ENCODE measurements at places on chromosomes 5 and 9.

DNA sequence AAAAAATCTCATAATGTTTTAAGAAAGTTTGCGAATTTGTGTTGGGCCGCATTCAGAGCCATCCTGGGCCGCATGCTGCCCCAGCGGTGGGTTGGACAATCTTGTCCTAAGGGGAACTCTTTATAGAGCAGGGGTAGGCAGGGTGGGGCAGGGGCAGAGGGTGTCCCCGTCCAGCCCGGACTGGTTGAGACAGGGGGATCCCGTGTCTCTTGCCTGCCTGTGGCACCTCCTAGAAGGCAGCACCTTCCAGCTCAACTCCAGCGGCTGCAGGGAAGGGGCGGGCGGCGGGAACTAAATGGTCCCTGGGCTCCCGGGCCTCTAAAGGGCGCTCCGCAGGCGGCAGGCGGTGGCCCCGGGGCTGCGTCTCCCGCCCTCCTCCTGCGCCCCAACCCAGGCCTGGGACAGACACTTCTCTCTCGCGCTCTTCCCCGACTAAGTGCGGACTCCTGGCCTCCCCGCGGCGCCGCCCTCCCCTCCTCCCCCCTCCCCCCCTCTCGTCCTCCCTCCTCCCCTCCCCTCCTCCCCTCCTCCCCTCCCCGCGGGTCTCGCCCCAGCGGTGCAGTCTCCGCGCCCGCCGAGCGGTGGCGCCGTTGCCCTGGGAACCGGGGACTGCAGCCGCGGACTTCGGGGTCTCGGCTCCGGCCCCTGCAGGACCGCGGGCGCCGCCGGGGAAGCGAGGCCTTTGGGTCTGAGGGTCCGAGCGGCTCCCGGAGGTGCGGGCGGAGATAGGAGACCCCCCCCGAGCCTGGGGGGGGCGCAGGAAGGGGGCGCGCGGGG, 132.6 kb downstream of the MRPL36 start:
- DNase-seq: no peak

DNA sequence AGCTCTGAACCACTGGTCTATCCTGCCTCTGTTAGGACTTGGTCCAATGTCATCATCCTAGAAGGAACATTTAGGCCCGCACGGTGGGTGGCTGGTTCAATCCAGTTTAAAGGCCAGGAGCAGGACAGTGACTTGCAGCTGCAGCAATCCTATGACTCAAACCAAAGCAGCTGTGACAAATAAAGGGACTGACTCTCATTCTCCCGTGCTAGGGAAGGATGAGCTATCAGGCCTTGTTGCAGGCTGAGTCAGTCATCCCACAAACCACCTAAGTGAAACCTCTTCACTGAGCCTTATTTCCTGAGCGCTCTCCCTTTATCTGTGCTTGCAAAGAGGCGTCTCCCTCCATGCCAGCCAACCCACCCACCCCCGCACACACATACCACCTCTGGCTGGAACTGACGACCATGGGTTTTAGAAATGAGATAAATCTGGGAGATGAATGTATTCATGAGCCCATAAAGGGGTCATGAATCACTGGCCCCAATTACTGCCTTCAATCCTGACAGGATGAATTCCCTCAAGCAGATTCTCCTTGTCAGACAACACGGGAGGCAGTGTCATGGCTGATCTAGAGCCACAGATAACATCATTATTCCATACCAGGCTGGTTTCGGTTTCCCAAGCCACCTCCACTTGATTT, 93.4 kb downstream of the KCNIP1 start:
- DNase-seq: no peak

GRCh38 chr5:6556089-6556801, 76.6 kb downstream of the NSUN2 start:
- no peak for DNase-seq

GRCh38 chr9:115050002-115050490, 67.9 kb downstream of the TNC start:
- no peak for DNase-seq

DNA sequence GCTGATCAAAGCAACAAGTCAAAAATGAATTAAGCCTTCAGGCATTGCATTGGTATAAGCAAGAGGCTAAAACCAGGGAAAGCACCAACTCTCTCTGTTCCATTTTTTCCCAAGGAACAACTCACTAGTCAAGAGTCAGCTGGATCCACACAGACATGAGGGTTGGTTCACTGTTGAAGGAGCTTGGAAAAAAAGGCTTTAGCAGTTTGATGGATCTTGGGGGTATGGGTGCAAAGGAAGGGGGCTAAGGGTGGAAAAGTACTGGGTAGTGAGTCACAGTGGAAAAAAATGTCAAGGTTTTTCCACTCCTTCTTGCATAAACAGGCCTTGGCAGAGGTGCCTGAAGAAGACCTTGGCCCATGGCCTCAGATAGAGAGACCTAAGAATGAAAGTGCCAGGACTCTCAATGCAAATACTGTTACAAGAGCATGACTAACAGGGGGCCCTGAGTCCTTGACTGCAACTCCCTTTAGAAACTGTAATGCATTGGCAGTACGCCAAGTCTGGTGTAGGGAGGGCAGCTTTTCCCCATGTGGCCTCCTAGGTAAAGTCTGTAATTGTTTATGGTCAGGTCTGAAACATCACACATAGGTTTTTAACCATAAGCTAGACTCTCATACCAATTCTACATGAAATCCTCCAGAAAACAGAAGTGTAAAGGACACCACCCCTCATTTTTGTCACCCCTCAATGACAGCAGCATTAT, 23.7 kb downstream of the ACTL7A start:
- no peak for DNase-seq

DNA sequence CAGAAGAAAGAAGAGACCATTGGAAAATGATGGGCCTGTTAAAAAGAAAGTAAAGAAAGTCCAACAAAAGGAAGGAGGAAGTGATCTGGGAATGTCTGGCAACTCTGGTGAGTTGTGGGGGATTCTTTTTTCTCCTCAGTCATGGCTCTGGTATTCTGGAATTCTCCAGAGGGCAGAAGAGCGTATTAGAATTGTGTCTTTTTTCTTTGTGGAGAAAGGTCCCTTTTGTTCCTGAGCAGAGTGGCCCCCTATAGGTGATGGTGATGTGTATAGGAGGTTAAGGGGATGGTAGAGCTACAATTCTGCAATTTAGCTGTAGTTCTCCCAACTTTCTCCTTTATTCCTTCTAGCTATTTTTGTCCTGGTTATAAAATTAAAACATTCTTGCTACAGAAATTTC, 1.6 kb upstream of the DHFR start:
- no peak for DNase-seq
